ENCODE measurements at places on chromosomes 12 and 14. TPM values are rescaled to one million over a fixed set of nuclear protein-coding genes. Genes with fewer than 3 reads are reported as not detected.
A peak's percentile ranks its signal among the peaks of the same experiment; 100 is the strongest.

GRCh38 chr14:55354500-55354899, 57.1 kb downstream of the ATG14 start:
- no peak for DNase-seq

GRCh38 chr12:96948782-96949181, 41.7 kb downstream of the NEDD1 start:
- no peak for DNase-seq

DNA sequence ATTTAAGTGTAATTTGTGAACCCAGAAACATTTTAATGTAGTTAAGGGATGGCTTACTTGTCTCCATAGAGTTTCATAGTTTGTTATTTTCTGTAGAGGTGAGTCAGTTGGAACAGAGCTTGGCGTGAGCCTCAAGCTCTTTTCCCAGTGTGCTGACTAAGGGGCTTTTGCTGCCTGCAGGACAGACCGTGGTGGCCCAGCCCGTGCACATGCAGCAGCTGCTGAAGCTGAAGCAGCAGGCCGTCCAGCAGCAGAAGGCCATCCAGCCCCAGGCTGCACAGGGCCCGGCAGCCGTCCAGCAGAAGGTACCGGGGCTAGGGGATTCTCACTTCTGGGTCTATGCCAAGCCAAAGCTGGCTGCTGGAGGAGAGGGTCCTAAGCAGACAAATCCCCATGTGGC, 76.9 kb downstream of the DDX51 start:
- DNase-seq: no peak

DNA sequence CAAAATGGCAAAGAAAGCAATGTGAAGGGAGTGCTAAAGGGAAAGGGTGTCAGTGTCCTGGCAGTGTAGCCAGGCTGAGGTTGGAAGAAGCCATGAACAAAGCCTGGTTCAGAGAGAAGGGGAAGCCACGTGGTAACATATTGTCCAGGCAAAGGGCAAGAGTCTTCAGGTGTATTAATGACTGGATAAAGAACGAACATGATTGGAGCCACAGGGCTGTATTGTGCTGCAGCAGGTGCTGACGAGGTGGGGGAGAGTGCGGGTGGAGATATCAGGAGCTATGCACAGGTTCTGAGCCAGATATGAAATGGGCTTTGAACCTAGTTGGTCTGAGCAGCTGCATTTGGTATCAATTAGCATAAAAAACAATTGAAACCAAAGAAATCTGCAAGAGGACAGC, 18.6 kb upstream of the EMP1 start:
- DNase-seq: no peak

GRCh38 chr12:25438638-25439037, 114.4 kb downstream of the LMNTD1 start:
- no peak for DNase-seq

DNA sequence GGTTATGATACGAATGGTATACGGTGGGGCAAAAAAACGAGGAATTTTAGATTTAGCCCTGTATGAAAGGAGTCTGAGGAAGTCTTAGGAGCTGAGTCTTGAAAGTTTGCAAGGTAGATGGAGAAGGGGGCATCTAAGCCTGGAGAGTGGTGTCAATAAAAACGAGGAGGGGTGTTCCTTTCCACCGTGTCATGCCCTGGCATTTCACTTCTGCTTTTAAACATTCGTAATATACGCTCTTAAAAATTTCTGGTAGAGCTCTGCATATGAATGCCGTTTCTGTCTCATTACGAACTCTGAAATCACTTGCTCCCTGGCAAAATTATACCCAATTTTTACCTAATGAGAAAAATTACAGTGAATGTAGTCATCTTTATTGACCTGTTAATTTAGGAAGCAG, 170.2 kb downstream of the ERC1 start:
- DNase-seq: no peak

DNA sequence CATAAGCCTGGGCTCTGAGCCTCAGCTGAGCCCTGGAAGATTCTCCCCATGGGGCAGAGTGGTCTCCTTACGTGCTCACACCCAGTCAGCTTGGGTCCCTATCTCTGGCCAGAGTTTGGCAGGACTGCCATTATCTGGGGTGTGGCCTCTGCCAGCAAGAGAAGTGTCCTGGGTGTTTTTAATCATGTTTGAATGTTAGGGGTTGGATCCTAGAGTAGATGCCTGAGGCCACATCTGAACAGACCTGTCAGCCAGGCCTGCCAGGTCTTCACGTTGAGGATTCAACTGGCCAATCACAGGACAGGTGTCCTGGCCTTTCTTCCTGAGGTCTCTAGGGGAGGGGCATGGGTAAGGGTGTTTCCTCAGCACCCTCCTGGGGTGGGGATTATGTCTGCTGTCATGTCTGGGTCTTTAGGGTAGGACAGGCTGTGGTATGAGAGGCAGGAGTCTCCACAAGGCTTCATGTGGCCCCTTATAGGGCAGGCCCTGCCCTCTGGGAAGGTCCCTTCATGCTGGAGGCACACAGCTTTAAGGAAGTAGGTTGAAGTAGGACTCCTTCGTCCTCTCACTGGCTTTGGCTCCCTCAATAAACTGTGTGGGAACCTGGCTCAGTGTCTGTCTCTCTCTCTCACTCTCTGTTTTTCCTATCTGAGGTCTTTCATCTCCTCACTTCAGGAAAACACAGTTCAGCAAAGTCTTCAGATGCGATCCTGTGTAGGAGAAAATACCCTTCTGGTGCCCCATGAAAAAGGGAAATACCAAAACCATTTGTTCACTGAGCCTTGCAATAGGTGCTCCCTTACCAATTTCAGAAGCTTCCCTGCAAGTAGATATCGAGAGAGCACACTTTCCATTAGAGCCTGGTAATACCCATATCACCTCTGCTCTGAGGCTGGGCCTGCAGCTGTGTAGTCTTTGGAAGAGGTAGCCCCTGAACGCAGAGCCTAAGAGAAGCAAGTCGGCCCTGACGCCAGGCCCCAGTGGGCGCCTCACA, 6.7 kb upstream of the FITM1 start:
- DNase-seq: no peak

DNA sequence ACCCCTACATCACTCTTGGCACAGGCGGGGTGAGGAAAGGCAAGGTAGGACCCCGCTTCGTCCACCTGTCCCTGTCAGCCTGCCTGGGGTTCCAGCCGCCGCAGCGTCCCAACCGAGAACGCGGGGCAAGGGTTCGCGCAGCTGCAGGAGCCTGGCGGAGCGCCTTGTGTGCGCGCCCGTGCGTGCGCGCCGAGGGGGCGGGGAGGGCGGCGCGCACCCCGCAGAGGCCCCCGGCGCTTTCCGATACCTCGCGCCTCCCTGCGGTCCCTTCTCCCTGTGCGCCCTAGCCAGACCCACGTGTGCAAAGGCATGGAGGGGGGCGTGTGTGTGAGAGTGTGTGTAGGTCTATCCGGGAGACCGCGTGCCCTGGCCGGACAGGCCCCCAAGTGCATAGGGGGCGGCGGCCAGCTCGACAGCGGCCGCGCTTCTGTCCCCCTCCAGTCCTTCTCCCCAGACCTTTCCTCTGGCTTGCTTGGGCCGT, 122.4 kb downstream of the TSPAN9 start:
- DNase-seq: no peak

DNA sequence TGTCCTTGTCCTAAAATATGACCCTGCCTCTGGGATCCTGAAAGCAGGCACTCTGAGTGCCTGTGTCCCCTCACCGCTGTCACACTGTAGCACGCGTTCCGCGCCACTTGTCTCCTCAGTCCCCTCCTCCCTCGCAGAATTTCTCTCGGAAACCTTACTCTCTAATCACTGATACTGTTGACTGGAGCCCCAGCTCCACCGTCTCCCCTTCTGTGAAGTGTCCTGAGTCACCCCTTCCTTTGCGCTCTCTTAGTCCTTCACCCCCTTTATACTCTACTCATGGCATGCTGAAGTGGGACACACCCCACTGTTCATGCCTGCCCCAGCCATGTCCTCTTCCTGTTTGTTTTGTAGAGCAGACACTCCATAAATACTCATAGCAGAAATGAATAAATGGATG, 104.7 kb downstream of the ZNF664 start:
- no peak for DNase-seq

GRCh38 chr12:121301876-121302275, 5.4 kb upstream of the CAMKK2 start:
- DNase-seq: no peak

- peak; percentile 65 for DNase-seq
Measured at GRCh38 chr12:71092290-71092689, 65.5 kb downstream of the TSPAN8 start.

DNA sequence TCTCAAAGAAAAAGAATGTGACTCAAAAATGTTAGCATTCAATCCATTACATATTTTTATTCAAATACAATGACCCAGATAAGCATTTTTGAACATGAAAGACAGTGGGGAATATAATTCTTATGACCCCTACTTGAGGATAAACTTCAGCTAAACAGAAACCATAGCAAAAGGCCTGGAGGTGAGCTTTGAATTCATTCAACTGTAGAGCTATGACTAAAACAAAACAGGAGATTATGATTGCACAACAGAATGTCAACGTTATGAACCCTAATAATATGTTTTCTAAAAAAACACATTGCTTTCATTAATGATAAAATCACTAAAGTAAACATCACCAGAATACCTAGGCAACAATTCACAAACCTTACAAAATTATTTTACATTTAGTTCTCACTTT, 27.8 kb downstream of the EFCAB11 start:
- no peak for DNase-seq

GRCh38 chr14:30620178-30620577, 1.9 kb upstream of the SCFD1 start:
- no peak for DNase-seq

DNA sequence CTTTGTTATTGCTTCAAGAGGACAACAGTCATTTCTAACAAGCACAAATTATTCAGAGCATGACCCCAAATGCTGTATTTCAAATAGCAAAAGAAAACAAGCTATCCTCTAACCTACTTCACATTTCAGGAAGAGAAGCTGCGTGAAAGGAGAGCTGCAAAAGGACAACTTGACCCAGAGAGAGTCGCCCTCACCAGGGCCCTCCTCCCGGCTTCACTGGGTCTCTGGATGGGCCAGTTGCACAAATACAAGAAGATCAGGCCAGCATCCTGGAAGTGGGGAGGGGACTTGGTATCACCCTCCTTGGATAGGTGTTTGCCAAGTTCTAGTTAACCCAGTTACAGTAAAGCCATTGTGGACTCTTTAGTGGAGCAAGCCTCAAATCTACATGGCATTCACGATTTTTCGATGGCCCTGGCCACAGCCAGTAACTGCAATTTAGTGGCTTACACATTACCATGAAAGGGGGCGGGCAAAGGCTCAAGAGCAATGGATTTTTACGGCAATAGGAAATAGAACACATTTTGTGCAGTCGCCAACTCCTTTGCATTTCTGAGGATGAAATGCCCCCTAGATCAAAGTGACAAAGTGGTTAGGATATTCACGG, 166.9 kb upstream of the DIO2 start:
- no peak for DNase-seq

DNA sequence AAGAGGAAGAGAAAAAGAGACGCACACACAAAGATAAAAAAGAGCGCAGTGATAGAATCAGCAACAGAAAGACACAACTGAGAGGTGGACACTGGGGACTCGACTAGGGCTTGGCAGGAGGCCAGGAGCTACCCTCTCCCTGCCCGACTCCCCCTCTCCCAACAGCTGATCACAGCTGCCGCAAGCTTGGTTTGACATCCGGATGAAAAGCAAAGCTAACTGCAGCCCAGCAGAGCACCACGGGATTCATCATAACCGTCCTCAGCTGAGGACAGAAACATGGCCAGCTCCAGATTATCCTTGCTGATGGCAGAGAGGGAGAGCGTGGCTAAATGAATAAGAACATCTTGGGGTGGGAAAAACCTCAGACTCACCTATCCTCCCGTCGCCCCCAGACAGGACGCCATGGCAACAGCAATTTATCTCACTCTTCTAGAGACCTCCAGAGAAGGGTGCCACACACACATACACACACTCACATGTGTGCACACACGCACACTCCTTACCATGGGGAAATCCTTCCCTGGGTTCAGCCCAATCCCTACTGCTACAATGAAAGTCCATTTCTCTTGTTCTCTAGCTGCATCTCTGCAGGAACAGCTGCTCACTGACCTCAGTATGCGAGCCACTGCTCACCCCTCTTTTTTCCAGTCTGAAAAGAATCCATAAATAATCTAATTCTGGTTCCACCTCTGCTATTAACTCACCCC, 135.3 kb downstream of the NTF3 start:
- DNase-seq: no peak

- no peak for DNase-seq
Measured at GRCh38 chr12:90335566-90335965, 619.4 kb downstream of the CCER1 start.

DNA sequence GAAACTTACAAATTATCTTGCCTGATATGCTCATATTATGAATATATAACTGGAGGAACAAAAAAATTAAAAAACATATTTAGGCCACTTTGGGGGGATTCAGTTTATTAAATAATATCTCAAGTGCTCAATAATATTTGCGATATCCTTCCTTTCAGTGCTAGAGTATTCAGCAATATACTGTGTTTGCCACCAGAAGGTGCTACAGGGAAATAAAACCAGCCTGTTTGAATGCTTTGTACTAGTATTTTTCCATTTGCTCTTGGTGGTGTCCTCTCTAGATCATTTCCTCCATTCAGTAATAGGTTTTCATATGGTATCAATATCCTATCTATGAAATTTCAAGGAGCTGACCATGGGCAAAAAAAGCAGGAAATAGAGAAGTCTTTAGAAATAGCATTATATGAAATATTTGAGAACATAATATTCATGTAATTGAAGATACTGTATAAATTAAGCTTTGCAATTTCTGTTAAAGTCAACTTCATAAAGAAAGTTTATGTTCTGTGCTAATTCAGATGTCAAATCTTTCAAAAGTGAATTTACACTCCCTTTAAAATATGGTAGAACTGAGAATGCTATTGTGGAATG, 106.2 kb upstream of the NAV3 start:
- no peak for DNase-seq

DNA sequence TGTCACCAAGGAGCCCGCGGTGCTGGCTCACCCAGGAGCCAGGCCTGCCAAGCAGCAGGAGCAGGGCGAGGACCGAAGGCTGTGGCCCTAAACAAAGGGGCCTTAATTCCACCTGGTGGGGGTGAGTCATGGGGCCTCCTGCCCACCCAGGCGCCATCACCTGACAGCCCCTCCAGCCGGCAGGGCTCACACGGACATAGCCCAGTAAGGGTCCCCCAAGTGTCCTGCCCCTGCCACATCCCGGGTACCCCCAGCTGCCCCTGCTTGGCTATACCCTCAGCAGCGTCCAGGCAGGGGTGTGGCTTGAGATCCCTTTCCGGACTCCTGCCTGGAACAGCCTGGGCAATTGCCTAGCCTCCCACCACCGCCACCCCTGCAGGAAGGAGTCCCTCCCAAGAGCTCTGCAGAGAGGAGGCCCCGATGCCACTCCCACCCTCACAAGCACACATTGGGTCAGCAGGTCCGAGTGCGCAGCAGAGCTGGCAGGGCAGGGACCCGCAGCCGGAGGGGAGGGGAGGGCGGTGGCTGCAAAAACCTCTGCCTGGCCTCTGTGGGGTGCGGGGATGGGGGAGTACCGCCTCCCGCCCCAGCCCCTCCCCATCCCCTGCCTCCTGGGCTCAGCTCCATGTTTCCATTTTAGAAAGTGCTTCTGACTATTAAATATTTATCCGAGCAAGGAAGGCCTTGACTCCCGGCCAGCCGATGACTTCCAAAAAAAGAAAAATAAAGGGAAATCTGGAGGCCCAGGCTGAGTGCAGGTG, 4.6 kb downstream of the AHNAK2 start:
- DNase-seq: no peak

- DNase-seq: no peak
Measured at GRCh38 chr14:26743284-26743683, 145.5 kb upstream of the NOVA1 start.

Gene PRMT5
- 54.8 TPM for total RNA-seq

Gene CCDC177
- not detected for total RNA-seq

Gene HOXC4
- total RNA-seq: 2.2 TPM

Gene DPPA3
- not detected for total RNA-seq

Gene CD163
- 943 TPM for total RNA-seq

Gene TTC9
- 0.51 TPM for total RNA-seq

Gene AQP6
- total RNA-seq: not detected

Gene PPP1R36
- total RNA-seq: 1.3 TPM

Data from mesenteric fat pad (tissue), 1 donor.